ENCODE measurements at places on chromosomes 3 and 15.

- DNase-seq: no peak
These were observed 126.5 kb upstream of the CMC1 start for GRCh38 chr3:28114893-28115292.

DNA sequence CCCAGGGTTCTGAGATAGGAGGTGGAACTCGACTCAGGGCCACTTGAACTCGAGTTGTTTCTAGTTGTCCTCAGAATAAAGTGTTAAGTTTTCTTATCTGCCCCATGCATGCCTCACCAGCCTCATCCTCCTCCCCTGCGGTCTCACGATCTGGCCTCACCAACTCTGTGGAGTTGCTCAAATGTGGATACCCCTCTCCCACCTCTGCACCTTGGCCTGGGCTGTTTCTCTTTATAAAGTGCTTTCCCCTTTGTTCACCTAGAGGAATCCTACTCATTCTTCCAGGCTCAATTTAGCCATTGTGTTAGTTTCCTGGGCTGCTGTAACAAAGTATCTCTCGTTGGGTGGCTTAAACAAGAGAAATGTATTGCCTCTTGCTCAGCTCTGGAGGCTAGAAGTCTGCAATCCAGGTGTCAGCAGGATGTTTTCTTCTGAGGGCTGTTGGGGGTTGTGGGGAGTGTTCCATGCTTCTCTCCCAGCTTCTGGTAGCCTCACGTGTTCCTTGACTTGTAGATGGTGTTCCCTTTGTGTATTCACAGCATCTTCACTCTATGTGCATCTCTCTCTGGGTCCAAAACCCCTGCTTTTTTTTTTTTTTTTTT is 100.7 kb downstream of the MEX3B start:
- DNase-seq: no peak

- no peak for DNase-seq
These were observed 407.7 kb downstream of the FOXP1 start for GRCh38 chr3:71175691-71176365.

DNA sequence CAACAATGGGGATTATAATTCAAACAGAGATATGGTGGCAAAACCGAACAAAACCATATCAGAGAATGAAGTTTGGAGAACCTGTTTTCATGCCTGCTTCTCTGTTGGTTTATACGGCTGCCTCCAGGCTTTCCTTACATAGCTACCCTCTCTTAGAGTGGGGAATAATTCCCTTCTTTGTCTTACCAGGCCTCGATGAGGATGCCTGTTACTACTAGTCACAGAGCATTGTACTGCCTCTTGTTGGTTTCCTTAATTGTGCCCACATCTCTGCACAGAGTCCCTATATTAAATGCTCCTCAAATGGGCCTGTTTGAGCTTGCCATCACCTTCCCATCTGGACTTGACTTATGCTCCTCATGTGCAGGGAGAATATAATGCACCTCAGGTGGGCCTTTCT is 92.9 kb downstream of the NCEH1 start:
- no peak for DNase-seq

DNA sequence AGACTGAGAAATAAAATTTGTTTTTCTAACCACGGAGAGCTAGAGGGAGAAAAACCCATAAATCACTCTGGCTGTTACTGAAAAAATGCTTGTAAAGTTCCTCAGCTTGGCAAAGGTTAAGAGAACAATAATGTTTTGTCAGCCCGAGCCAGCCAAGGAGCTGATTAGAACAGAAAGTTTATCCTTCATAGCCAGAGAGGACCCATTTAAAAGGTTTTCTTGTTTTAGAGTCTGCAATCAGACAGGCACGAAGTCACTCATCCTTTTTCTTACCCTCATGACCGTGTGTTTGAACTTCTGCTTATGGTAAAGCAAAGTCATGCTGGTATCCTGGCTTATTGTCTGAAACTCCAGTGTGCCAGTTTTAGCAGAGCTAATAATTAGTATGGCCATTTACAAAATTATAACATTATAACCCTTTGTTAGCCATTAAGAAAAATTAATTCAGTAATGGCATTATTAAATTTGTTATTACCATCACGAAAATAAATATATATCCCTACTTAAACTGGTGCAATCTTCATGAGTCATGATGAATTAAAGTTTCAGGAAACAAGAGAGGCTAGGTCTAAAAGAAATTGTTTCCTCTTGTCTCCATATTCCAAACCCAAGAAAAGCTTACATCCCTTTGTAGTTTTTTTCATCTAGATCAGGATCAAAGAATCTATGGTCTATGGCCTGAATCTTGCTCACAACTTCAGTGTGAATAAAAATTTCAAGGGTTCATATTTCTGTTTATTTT is 13.5 kb upstream of the STXBP5L start:
- no peak for DNase-seq

DNA sequence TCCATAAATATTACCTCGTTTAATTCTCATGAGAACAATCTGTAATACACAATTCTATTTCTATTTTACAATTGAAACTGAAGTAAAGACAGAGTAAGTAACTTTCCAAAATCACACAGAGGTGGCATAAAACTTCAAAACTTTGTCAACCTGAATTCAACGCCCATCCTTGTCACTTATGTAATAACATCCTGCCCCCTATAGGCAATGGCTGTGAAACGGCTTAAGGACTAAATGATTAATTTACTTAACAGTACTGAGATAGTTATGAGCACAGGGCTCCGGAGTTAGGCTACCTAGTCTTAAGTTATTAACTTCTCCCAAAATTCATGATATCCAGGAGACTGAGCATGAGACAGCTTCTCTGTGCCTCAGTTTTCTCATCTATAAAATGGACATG is 293.1 kb upstream of the CHRM5 start:
- DNase-seq: no peak

- DNase-seq: no peak
These were observed 28.6 kb upstream of the SH3BP5 start for GRCh38 chr3:15360788-15361493.

DNA sequence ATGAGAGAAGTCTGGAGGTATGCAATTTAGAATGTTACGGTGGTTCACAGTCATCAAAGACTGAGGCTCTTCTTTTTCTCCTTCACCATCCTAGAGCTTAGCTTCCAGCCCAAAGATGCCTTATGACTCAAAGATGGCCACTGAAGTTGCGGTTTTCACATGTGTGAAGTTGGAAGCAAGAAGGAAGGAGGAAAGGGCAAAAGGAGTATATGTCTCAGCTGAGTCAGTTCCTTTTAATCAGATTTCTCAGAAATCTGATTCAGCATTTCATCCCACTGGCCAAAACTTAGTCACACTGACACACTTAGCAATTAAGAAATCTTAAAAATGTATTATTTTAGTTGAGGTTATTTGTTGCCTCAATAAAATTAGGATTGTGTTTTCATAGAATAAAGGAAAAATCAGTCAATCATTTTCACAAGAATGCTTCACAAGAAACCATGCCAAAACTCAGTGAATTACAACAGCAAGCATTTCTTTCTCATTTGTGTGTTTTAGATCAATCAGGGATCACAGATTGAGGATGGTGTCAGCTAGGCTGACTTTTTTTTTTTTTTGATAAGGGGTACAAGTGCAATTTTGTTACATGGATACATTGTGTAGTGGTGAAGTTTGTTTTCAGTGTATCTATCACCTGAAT is 211.1 kb upstream of the GADL1 start:
- peak; percentile 89 for DNase-seq

- no peak for DNase-seq
These were observed 5.0 kb upstream of the HES1 start for GRCh38 chr3:194130807-194131589.

DNA sequence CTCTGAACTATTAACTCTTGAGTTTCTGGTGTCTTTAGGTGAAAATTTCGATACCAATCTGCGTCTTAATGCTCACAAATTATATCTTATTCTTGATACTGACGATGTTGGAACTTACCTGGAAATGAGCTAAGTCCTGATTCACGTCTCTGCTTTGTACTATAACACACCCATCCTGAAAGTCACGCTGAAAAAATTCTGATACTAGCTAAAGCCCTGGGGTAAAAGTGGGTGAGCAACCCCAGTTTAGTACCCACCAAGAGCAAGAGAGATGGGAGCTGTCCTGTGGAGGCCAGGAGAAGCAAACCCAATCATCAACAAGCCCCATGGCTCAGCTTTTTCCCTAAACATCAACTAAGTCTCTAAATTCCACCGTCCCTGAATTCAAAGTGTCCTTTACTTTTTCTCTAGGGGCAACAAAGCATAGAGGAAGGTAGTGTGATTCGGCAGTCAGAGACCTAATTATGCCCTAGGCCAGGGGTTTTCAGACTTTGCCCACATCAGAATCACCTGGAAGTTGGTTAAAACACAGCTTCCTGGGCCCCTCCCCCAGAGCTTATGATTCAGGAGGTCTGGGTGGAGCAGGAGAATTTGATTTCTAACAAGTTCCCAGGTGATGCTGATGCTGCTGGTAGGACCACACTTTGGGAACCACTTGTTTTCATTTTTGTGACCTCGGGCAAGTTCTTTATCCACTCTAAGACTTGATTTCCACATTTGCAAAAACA is 90.2 kb downstream of the OSBPL10 start:
- DNase-seq: peak; percentile 79

- DNase-seq: no peak
These were observed 32.1 kb downstream of the SLC22A14 start for GRCh38 chr3:38314112-38314763.

GRCh38 chr3:34033839-34034238 is 235.4 kb downstream of the PDCD6IP start:
- DNase-seq: no peak

- no peak for DNase-seq
These were observed 79.9 kb upstream of the HACD2 start for GRCh38 chr3:123664753-123665152.

- no peak for DNase-seq
These were observed 63.0 kb upstream of the ACP3 start for GRCh38 chr3:132254076-132254755.

DNA sequence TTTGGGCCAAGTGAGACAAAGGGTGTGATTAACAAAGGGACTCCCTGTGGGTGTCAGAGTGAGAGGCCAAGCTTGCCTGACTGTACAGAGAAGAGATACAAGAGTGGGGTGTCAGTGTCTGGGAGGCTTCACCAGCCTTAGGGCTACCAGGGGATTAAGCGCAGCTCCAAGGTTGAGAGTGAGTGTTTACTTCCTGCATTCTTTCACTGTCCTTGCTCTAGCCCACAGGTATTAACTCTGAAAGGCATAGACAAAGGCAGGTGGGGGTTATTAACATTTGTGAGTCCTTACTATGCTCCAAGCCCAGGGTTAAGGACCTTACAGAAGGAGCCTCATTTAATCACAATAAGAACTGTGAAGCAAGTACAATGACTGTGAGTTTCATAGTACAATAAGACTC is 107.6 kb downstream of the IL20RB start:
- DNase-seq: no peak

GRCh38 chr3:150248116-150248887 is 159.8 kb upstream of the TSC22D2 start:
- no peak for DNase-seq

- DNase-seq: no peak
These were observed 64.6 kb downstream of the LYZL4 start for GRCh38 chr3:42345811-42346210.

DNA sequence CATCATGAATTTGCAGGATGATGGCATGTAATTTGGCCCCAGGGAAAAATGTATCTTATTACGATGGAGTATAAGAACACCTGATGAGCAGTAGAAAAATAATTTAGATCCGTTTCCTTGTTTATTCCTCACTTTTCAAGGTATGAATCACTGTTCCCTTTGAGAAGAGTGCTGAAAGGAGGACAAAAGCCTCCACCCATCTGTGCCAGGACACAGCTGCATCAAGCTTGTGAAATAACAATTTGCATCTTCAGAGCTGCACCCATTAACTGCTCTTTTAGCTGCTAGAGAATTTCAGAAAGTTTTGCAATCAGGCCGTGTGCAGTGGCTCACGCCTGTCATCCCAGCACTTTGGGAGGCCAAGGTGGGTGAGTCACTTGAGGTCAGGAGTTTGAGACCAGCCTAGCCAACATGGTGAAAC is 9.6 kb downstream of the CLDND1 start:
- peak; percentile 77 for DNase-seq

DNA sequence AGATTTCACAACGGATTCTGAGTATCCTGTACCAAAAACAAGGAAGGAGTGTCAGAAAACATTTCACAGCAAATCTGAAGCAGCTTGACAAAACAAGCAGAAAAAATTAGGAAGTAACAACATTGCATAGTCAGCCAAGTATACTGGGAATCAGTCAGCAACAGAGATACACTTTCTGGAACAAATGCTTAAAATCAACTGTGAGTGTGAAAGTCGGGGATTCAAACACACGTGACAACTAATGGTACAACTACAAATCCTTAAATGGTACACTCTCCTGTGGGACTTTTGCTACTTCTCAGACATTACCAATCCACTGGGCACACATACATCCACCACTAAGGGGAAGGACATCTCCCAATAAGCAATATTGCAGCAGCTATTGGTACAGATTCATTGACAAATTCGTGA is 296.6 kb upstream of the MME start:
- DNase-seq: no peak

GRCh38 chr3:128554100-128554464 is 61.1 kb upstream of the GATA2 start:
- DNase-seq: no peak

DNA sequence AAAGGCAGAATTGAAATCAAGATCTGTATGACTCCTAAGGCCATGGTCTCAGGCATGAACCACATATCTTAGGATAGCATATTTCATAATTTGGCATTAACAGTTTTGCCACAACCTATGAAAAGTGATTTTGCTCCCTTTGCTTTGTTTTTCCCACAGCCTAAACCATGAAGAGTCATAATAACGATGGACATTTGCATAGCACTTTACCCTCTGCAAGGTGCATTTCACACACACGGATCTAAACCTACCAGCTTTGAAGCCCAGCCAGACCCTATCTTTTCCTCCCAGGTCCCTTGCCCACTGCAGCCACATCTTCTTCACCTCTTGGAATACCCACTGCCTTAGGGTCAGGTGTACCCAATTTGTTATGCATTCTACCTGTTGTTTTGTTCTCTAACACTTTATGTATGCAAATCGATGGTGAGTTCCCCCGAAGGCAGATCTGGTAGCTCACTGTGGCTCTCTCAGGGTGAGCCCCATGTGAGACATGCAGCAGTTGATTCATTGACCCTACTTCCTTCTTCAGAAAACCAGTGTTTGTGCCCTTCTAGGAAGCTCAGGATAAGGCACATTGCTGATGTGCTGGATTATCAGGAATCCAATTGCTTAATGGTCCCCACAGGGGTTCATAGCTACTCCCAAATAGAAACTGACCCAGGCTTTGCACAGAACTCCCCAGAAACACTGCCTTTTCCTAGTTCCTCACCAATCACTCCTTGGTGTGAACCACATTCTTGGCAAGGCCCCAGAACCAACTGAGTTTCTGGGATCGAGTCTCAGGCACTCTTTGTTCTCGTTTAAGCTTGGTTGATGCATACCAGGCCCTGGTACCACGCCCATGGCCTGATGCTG is 8.7 kb downstream of the ARHGAP31 start:
- DNase-seq: no peak

- no peak for DNase-seq
These were observed 21.9 kb upstream of the P2RY13 start for GRCh38 chr3:151351219-151351618.

- no peak for DNase-seq
These were observed 435.1 kb upstream of the CNTN3 start for GRCh38 chr3:75049533-75049932.

DNA sequence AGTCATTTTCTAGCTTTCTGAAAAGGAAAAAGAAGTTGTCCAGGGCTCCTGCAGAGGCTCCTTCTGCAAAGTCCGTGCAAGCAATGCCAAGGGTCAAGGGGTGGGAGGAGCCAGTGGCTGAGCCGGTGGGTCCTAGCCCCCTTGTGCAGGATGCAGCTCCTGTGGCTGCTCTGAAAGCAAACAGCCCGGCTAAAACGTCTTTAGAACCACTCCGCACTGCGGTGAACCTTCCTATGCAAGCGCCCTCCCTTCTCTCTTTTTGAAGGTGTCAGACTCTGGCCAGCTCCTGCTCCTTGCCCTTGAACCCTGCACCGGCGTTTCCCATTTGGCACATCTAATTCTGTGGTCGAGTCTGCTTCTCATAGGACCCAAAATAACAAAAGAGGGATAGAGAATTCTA is 183.1 kb downstream of the UACA start:
- DNase-seq: no peak
